ENCODE measurements at places on chromosomes 7 and 10.
A peak's percentile ranks its signal among the peaks of the same experiment; 100 is the strongest.

- no peak for DNase-seq
These were observed 22.9 kb upstream of the NEBL start for GRCh38 chr10:20920061-20920460.

- no peak for DNase-seq
These were observed 171.5 kb upstream of the ADCY1 start for GRCh38 chr7:45402480-45403218.

DNA sequence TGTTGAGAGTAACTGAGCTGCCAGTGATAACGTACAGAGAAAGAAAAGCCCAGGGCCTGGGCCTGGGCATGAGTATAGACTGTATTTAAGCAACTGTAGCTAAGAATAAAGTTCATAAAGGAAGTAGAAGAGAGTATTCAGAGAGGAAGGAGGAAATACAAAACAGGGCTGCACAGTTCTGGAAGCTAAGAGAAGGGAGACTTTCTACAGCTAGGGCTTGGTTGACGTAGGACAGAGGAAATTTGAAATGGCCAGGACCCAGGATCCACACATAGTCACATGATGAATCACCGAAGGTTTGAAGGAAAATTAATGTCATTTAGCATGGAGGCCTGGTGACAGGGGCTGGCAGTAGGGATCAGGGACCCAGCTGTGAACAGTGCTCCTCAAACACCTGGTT, 66.7 kb downstream of the ARL4A start:
- no peak for DNase-seq

- DNase-seq, result no peak
These were observed 25.9 kb upstream of the C10orf71 start for GRCh38 chr10:49273082-49273465.

DNA sequence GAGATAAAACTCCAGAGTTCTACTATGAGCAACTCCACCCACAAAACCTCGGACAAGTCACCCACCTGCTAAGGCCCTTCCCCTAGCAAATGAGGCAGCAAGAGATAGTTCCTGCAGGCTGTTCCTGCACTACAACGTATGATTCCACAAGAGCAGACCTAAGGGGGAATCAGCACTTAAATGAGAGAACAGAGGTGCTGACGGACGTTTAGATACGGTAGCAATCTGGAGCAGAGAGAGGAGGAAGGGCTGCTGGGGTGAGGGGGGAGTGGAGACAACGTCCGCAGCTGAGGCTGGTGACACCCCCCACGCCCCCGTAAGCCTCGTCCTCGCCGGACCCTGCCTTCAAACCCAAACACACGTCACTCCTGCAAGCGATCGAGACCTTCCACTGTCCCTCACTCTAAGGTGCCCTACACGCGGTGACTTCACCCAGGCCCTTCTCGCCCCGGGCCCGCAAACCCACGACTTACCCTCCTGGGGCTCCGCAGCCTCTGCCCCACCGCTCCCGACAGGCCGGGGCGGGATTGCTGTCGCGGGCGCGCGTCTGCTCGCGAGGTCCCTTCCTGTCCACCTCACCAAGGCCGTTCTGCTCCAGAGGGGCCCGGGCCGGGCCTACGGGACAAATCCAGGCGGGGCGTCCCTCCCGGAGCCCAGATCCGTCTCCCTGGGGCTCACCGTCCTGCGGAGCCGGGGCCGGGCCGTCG, 635 bp downstream of the ZNF12 start:
- DNase-seq, result no peak

DNA sequence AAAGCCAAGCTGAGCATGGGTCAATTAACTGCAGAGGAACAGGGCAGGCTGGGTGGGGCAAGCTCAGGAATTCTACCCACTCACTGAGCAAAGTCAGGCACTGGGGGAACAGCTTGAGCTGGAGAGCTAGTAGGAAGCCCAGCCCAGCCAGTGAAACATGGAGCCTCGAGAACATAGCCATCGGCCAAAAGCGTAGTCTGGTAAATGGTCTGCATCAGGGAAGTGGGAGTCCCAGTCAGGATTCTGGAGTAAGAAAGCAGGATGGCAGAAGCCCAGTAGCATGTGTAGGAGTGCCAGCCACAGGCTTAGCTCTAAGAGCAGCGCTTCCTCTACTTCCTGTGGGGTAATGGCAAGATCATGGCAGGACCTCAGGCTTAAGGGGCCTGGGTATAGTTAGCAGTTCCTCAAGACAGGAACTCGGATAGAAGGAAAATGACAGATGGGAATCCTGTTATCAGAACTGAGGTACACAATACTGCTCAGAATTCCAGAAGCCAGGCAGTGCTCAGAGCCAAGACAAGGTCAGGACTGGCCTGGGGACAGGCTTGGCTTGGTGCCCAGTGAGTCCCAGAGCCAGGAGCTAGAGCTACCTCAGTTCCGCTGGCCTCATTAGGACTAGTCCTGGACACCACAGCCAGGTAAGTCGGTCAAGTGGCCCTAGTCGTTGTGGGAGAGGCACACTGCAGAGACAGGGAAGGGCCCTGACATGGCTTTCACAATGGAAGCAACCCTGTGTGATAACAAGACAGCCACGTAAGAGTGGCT, 65.4 kb upstream of the MXI1 start:
- no peak for DNase-seq

DNA sequence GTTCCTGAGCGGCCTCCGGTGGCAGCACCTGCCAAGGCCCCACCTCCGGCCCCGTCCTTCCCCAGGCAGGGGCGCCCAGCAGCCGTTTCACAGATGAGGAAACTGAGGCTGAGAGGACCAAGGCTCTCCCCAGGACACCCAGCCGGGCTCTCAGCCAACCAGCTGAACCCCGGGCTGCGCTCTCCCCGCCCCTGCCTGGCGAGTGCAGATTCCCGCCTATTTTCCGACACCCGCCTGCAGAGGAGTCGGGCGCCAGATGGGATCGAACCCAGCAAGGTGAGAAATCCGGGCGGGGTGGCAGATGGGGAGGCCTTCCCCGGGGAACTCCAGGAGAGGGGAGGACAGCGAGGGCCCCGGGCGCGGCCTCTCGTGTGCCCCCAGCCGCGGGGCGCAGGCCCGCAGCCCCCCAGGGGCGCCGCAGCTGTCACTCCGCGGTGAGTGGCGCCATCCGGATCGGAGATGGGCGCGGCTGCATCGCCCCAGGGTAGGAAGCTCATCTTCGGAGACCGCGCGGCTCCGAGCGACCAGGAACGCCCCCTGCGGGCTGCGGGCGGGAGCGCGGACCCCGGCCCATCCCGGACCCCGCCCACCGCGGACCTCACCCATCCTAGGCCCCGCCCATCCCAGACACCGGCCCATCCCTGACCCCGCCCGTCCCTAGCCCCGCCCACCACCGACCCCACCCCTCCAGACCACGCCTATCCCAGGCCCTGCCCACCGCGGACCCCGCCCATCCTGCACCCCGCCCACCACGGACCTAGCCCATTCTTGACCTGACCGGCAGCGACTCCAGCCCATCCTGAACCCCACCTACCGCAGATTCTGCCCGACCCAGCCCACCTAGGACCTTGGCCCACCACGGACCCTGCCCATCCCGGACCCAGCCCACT, 90.3 kb downstream of the MICALL2 start:
- peak; percentile 78 for DNase-seq
